Head of caudate nucleus (tissue), 42 donors: ENCODE measurements at places on chromosomes 11 and 22.
A peak's percentile ranks its signal among the peaks of the same experiment; 100 is the strongest.

DNA sequence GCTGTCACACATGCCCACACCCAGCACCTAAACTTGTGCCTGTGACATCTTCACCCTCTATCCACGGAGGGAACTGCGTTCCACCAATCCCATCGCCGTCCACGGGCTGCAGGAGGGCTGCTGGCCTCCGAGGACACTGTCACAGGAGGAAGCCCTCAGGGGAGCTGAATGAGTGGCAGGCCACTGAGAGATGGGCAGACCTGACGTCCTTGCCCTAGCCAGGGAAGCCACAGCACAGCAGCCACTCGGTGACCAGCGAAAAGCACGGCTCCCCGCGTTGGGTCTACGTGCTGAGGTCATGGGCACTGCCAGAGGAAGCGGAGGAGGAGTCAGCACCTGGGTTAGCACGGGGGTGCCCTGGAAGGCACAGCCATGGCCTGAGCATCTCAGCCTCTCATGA lies 50.5 kb downstream of the IGSF9B start:
- no peak for DNase-seq

- DNase-seq, result no peak
These were observed 2.4 kb downstream of the ASPHD2 start for GRCh38 chr22:26431261-26431995.

GRCh38 chr11:34216706-34217105 lies 111.3 kb downstream of the NAT10 start:
- no peak for DNase-seq

- DNase-seq, result no peak
These were observed 2.5 kb upstream of the INPP5J start for GRCh38 chr22:31120230-31120629.

DNA sequence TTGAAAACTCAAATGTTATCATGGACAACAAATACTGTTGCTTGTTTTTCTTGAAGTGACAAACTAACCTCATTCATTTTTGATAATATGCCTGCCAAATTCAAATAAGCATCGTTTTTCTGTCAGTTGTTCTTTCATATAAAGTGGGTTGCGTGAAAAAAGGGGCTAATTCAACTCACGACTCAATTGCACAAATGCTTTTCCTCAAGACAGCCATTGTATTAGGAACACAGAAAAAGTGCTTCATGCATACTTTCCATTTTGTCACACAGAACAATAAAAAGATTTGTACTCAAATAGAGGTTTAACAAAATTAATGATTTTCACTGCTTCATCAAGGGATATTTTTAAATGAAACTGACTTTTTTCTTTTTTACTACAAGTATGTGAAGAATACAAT lies 94.6 kb upstream of the ALKBH3 start:
- no peak for DNase-seq

DNA sequence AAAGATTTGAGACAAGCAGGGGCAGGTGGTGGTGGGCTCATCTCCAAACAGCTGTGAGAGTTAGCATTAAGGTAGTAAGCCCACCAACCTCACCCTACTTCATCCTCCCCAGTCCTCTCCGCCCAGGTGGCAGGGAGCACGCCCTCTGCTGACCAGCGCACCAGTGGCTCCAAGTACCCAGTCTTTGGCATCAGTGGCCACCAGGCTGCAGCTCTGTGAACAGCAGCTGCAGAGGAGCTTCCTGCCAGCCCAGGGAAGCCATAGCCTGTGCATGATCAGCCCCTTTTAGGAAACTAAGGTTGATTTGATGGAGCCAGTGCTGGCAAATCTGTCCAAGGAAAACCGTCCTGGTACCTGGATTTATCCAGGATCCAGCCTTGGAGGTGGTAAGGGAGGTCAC lies 21.7 kb downstream of the CAVIN3 start:
- DNase-seq, result no peak

GRCh38 chr11:36308577-36308976 lies 12.5 kb downstream of the PRR5L start:
- no peak for DNase-seq

DNA sequence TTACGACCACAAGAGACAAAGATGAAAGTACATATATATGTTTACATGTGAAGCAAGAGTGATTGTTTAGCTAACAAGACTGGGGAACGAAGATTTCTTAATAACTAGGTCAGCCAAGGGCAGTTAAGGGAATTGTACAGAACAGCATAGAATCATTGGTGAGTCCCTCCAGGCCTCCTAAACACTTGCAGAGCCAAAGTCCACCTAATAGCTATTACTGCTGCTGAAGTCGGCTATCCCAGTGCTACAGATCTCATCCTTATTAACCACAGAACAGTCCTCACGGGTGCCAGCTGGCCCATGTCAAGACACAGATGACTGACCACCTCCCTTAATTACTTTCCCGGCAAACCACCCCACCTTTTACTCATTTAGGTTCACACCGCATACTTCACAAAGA lies 68.5 kb upstream of the OPCML start:
- DNase-seq, result no peak

DNA sequence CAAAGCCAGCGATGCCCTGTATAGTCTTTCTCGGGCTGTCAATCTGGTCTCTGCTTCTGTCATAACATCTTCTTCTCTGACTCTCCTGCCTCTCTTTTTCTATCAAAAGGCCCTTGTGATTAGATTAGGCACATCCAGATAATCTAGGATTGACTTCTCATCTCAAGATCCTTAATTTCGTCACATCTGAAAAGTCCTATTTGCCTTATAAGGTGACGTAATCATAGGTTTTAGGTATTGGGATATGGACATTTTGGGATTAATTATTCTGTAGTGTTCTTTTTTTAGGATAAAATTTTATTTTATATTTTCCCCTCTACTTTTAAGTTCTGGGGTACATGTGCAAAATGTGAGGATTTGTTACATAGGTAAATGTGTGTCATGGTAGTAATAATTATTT lies 480.8 kb upstream of the CCDC90B start:
- no peak for DNase-seq

DNA sequence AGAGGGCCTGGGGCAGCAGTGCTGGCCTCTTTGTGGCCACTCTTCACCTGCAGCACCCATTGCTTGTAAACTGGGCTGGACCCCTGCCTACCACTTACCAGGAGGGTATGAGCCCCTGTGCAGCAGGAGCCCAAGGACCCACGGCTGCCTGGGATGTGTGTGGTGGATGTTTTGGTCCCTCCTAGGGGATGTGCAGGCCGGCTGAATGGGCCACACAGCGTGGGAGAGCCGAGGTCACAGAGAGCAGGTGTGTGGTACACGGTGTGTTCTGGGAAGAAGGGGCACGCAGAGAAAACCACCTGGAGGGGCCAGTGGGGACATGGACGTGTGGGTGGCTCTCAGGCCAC lies 19.3 kb upstream of the GNB1L start:
- peak; percentile 5 for DNase-seq

GRCh38 chr11:101215069-101215468 lies 85.5 kb upstream of the PGR start:
- no peak for DNase-seq

GRCh38 chr11:17604201-17604914 lies 57.3 kb downstream of the OTOG start:
- no peak for DNase-seq

GRCh38 chr22:42949159-42949558 lies 65.8 kb downstream of the PACSIN2 start:
- no peak for DNase-seq

DNA sequence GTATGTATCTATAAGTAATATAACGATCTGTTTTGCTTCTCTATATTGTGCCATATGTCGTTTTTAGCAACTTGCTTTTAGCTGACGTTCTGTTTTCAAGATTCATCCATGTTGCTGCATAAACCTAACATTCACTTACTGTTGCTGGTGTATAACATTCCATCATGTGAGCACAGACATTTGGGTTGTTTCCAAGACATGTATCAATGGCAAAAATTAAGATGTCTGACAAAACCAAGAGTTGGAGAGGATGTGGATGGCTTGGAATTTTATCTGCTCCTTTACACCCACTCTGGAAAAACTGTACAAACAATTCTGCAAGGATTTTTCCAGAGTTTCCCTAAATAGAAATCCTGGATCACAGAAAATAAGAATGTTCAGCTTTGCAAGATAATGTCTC lies 40.9 kb downstream of the DGCR2 start:
- DNase-seq, result no peak

- no peak for DNase-seq
These were observed 85.5 kb downstream of the XRRA1 start for GRCh38 chr11:74863410-74863809.

GRCh38 chr11:19987331-19987801 lies 172.9 kb downstream of the DBX1 start:
- no peak for DNase-seq

- DNase-seq, result no peak
These were observed 74.9 kb downstream of the JAM3 start for GRCh38 chr11:134143801-134144200.

DNA sequence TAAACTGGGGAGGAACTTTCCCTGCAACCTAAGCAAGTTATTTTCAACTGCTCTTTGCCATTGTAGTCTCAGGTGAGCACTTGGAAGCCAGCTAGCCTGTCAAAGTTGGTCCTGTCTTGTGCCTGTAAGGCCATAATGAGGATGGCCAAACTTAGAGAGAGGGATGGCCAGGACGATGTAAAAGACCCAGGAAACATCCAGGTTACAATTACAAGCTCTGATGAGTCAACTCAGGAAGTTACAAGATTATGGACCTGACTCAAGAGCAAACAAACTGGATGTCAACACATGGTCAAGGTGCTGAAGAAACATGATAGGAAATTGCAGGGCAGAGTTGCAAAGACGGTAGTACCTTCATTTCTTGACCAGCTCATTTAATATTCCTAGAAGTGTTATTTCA lies 1.6 kb downstream of the GTPBP1 start:
- no peak for DNase-seq
